GM18507 (cell line): ENCODE measurements at places on chromosomes 4 and X.

DNA sequence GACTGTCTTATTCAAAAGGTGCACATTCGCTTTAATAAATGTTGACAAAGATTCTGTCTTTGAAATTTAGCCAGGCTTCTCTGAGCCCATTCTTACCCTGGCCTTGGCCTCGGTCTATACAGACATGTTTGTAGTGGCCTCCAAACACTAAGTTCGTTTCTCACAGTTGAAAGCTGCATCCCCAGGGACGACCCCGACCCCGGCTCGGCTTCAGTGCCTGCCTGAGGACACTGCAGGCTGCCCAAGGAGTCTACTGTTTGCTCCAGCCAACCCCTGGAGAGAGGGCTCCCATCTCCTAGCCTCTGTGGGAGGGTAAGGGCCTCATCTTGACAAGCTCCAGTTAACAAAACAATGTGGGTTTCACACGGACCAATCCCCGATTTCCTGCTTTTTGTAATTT lies 390.6 kb upstream of the ZFP42 start:
- no peak for DNase-seq

DNA sequence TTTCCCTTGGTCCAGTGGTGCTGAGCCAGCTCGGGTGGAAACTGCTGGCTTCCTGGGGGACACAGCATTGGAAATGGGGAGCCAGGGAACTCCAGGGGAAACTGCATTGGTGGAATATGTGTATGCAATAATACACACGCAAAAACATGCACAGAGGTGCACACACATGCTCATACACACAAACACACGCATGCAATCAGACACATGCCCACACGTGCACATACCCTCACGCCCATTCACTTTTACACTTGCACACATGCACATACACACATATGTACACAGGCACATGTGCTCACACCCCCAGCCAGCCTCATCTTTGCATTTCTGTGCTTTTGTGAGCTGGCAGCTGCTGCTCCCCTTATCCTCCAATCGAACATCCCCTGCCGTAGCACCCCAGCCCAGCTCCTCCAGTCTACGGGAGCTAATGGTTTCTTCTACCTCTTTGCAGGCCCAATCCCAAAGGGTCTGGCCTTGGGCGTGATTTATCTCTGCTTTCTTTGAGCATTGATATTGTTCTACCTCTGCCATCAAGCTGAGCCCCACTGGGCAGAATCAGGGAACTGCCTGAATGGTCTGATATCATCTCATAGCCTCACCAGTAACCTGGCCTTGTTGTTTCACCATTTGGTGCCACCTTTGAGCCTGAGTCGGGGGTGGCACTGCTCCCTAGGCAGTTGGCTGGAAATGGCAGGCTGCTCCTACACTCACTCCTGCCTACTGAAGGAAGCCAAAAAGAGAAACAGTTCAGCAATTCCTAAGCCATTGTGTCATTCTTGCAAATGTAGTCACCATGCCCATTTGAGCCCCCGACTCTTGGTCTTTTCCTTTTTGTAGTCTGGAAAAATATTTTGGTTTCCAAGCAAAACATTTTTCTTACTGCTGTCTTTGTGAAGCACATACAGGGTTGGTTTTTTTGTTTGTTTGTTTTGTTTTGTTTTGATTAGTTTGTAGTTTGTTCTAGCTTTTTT lies 104.4 kb upstream of the MAMLD1 start:
- DNase-seq, result no peak

- no peak for DNase-seq
Measured at GRCh38 chr4:153374442-153374841, 30.0 kb downstream of the MND1 start.

GRCh38 chr4:138202686-138203085 lies 39.5 kb downstream of the SLC7A11 start:
- no peak for DNase-seq

DNA sequence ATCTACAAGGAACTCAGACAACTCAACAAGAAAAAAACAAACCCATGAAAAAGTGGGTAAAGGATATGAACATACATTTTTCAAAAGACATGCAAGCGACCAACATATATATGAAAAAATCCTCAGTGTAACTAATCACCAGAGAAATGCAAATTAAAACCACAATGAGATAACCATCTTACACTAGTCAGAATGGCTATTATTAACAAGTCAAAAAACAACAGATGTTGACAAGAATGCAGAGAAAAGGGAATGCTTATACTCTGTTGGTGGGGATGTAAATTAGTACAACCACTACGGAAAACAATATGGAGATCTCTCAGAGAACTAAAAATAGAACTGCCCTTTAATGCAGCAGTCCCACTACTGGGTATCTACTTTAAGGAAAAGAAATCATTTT lies 12.1 kb downstream of the NIPAL1 start:
- no peak for DNase-seq

- no peak for DNase-seq
Measured at GRCh38 chrX:15173411-15173810, 96.5 kb downstream of the ASB9 start.

DNA sequence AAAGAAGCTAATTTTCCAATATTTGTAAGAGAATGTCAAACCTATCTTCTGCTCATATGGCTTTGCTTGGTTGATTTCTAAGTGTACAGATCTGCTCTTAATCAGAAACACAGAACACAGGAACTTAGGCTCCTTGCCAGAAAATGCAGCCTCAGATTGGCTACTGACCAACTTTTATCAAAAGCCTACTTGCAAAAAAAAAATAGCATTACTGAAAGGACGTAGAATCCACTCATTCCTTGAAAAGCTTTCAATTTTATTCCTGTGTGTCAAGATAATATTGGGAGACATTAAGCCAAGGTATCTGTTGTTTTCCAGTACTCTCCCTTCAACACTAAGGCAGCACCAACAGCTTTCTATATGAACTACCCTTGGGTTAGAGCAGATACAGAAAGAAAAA lies 127.6 kb upstream of the INTU start:
- DNase-seq, result no peak

DNA sequence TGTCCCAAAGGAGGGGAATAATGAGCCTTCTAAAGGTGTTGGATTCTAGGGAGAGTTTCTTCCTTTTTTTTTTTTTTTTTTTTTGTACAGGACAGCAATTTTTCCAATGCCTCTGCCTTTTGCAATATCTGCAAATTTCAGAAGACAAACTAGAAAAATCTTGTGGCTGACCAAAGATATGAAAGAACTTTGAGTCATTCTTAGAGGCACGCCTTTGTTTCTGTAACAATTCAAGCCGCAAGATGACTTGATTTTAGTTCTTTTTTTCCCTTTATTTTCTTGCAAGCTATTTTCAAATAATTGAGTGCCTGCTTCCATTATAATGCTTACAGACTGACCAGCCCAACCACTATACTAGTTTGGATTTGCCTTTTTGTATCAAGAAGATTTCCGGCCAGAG lies 47.6 kb upstream of the UXT start:
- DNase-seq, result no peak

GRCh38 chr4:94131212-94131611 lies 76.5 kb upstream of the SMARCAD1 start:
- DNase-seq, result no peak

- DNase-seq, result no peak
Measured at GRCh38 chrX:24988314-24988713, 27.5 kb downstream of the ARX start.

DNA sequence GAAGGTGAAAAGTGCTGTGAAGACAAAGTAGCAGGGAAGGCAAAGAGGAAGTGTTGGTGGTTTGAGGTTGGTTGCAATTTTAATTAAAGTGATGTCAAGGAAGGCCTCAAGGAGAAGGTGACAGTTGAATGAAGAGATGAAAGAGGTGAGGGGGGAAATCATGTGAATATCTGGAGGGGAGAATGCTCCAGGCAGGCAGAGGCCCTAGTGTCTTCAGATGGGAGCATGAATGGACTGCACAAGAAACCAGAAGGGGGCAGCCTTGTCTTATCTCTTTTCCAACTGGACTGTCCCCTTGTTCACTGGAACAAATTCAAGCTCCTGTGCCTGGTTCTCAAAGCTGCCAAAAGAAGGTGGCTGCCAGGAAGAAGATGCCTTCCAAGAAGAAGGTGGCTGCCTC lies 68.4 kb downstream of the MAOB start:
- no peak for DNase-seq

DNA sequence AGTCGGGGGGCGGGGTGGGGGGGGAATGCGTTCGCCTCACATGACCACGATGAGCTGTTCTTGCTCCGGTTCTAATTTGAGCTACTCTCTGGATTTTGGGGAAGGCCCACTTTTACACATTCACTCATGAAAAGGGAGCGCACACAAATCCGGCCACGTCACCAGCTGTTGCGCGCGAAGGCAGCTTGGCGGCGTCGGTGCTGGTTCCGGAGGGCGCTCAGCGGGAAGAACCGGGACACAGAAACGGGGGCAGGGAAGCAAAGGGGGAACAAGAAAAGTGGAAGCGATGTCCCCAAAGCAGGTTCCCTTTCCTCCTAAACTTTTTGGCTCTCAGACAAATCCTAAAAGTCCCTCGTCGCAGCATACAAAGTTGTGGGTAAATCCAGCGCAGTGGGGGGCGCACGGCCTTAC lies 605 bp downstream of the ANXA5 start:
- no peak for DNase-seq

DNA sequence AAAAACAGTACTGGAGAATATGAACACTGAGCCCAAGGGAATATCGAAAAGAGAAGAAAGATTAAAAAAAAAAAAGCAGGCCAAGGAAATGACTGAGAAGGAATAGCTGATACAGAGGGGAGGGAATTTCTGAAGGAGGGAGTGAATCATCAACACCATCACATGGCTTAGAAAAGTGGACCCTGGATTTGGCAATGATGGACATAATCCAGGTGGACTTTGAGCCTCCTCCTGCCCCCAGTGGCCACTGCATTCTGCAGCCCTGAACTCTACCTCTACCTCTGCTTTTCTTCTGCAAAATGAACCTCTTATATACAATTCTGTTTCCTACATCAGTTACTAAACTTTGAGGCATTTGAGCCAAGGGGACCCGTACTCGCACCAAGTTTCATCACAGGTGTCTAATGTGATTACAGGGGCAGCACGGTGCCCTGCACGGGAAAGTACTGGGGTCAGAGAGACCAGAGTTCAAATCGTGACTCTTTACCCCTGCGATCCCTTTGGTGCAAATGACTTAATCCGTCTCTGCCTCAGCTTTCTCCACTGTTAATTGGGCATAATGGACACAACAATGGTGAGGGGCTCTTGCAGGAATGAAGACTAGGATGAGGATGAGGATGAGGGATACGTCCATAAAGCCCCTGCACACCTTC lies 1.1 kb downstream of the OCIAD2 start:
- DNase-seq, result no peak

DNA sequence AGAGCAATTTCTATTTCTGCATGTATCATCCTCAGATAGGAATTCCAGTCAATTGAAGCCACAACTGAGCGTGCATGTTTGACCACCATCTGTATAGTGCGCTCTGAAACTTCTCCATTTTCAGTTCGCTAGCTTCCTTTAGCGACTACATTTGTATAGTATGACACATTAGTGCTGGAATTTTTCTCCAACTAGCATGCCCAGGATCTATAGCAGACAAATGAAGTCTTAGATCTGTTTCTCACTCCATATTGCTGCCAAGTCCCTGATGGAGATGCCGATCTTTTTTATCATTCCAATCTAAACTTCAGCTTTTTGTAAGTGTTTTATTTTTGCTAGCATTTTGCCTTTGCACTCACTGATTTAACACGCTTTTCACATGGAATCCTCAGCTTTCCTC lies 774.8 kb upstream of the TENM3 start:
- DNase-seq, result no peak

- no peak for DNase-seq
Measured at GRCh38 chr4:39044956-39045826, 13.0 kb upstream of the TMEM156 start.

- no peak for DNase-seq
Measured at GRCh38 chr4:76363556-76364290, 57.2 kb downstream of the STBD1 start.

DNA sequence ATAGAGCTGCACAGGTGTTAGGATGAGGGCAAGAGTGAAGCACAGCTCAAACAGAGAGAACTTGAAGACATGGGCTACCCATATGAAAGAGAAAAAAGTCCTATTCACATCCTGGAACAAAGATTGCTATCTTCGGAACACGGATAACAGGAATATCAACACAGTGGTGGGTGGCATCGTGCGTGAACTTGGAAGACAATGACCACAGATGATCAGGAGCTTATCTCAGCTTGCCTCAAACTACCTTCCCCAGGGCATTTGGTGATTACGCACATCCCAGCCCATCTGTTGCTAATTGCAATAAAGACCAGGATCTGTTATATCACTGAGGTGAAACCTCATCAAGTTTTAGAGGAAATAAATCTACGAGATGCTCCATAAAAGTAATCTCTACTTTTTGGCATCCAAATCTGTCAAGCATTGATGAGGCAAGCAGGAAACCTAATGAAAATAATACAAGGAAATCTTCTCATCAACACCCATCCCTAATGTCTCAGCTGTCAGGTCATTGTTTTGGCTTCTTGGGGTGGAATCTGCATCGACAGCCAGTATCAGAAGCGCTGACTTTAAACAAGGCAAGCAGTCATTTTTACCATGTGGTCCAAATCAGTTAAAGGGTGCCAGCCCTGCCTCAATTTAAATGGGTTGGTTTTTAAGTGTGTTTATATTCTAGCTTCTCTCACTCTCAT lies 188.2 kb downstream of the SPCS3 start:
- no peak for DNase-seq

DNA sequence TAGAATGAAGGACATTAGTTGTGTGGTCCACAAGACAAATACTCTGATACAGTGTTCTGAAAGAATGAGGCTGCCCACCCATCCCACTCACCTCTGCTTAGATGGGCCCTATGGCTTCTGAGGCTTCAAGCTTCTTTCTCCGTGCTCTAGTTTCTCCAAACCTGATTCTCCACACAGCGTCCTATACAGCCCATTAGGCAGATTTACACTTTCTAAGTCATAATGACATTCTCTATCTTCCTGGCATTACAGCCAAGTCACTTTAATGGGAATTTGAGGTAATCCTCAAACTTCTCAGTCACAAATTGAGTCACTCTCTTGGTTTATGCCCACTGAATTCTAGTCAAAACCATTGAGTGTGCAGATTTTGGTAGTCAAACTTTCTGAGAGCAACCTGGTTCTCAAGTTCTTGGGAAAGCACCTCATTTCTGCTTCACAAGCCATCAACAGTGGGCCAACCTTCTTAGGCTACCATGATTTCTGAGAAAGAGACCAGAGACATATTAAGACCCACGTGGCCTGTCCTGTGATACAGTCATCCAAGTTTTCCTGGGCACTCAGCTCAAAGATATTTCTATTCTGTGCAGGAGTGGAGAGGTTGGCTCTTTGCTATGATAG lies 6.2 kb upstream of the SETD7 start:
- DNase-seq, result no peak

DNA sequence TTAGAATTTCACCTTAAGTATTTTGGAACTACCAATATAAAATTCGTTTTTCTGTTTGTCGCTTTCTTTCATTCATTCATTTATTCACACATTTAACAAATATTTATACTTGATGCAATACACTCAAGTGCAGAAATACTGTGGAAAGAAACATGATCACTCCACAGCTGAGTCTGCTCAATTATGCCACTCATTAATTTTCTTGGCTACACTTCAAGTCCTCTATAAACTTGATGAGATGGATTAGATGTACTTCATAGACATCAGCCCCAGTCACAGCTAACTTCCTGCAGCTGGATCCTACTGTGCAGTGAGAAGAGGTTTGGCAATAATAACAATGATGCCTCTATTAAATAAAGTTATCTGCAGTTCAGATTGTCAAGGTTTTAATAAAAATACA lies 208.1 kb downstream of the PDGFC start:
- no peak for DNase-seq
